Stimulated activated CD4-positive, alpha-beta T cell treated with anti-CD3 and anti-CD28 coated beads, TNF-alpha, amount 100 ng/mL, for 48 hours (primary cell): ENCODE measurements at places on chromosomes 2 and 18.

DNA sequence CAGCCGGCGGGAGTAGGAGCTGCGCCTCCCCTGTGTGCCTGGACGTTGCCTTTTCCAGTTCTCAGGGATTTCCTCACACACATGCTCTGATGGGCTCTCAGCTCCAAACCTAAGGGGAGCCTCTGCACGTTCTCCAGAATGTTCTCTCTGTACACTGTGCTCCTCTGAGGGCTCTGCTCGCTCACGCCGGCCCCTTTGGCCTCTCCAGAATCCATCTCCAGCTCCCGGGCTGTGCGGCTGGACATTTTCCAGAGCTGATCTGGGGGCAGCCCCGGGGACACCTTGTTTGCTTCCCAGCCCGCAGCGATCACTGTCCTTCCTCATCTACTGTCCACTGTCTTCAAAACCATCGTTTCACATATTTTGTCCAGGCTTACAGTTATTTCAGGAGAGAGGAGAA is 245.4 kb upstream of the HDAC4 start:
- no peak for DNase-seq

- DNase-seq = no peak
Observed at GRCh38 chr2:119024152-119024551, 82.2 kb downstream of the MARCO start.

DNA sequence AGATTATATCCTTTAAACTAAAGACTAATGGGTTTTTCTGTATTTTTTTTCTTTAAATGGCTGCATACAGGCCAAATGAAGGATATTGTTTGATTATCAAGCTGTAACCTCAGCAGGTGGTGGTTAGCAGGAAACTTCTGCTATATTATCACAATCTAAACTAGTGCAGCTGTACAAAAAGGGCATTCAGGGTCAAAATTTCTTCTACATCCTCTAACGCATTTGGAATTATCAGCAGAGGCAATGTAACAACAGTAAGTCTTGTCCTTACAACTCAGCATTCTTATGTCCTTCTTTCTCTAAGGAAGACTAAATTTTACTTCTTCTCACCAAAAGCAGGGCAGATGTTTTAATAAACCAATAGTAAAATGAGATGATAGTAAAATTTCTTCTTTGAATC is 135.8 kb upstream of the FN1 start:
- DNase-seq = no peak

GRCh38 chr2:134253117-134253704 is 661 bp upstream of the MGAT5 start:
- no peak for DNase-seq

DNA sequence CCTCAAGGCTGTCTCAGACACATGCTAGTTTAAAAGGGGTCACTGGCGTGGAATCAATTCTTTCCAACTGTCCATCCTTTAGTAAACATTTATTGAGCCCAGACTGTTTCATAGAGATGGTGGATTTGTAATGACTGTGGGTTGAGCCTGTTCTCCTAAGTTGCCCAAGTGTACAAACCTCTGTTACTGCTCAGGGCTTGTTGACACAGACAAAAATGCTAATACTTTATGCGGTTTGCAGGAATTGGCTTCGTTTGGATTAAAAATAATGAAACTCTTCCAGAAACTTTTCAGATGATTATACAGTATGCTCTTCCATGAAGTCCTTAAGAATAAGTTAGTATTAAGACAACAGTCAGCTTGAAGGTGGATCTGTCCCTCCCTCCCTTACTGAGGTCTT is 83.6 kb upstream of the MGAT5 start:
- no peak for DNase-seq
